ENCODE measurements at places on chromosomes 1 and 21.
A peak's percentile ranks its signal among the peaks of the same experiment; 100 is the strongest.

DNA sequence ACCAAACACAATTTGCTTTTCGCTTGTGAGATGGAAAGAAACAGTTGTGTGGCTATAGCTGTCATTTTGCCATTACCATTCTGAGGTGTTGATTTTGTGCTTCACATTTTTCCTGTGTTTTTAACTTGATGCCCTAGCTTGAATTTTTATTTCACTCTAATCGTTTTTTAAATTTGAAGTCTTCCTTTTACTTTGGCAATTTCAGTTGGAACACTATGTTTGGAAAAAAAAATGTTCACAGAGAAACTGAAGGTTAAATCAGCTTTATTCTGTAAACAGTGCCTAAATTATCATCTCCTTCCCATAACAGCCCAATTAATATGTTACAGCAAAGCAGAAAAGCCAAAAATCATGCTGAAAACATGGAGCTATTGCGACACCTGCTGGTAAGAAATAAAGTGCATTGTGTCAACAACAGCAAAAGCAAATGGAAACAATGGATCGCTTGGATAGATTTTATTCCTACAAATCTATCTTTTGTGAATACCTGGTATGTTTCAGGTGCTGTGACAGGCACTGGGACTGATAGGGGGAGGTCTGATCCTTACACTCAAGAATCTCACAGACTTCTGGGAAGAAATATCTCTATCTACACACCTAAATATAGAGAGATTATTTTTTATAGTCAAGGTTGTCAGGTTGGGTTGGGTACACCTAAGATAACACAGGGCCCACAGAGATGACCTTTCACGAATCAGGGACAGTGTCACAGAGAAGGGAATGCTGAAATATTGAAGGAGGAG is 16.2 kb upstream of the ERICH3 start:
- peak; percentile 88 for DNase-seq

DNA sequence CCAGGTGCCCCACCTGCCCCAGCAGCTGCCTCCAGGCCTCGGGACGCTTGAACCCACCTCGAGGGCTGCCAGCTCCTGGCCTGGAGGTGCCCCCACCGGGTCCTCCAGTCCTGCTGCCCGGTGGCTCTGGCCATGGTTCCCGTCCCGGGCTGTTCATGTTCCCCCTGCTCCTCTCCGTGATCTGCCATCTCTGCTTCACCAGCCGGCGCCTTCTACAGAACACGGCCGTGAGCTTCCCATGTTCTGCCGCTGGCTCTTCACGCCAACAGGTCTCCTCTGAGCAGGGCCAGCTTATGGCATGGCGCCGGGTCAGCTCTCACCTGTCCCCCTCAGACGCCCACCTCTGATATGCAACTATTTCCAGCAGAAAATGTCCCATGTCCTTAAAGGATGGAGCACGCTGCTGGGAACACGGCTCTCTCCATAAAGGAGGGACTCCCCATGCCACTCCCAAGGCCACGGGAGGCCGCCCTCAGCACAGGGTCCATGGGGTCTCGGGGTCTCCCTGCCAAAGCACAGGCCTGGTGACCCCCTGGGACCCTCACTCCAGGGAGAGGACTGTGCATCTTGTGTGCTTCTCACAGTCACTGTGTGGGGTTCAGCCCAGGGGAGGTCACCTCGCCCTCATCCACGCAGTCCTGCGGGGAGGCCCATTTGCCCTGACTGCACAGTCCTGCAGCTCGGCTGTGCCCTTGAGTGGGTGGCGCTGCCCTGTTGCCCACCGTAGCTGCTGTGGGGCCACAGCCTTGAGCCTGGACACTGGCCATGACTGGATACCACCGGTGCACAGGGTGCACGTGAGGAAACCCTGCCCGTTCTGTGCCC is 36.7 kb downstream of the COL18A1 start:
- DNase-seq = no peak

GRCh38 chr1:204591473-204592090 is 75.4 kb downstream of the MDM4 start:
- DNase-seq = peak; percentile 42

- no peak for DNase-seq
Measured at GRCh38 chr21:33268737-33269441, 2.7 kb downstream of the IL10RB start.

GRCh38 chr1:55746710-55747109 is 531.5 kb upstream of the USP24 start:
- no peak for DNase-seq

- DNase-seq = no peak
Measured at GRCh38 chr1:244341455-244342450, 110.0 kb downstream of the ADSS2 start.

GRCh38 chr1:79052829-79053449 is 46.4 kb upstream of the ADGRL4 start:
- peak; percentile 3 for DNase-seq

GRCh38 chr1:82634266-82634665 is 833.5 kb downstream of the ADGRL2 start:
- no peak for DNase-seq

GRCh38 chr21:41508415-41509144 is 622 bp upstream of the TMPRSS2 start:
- no peak for DNase-seq

DNA sequence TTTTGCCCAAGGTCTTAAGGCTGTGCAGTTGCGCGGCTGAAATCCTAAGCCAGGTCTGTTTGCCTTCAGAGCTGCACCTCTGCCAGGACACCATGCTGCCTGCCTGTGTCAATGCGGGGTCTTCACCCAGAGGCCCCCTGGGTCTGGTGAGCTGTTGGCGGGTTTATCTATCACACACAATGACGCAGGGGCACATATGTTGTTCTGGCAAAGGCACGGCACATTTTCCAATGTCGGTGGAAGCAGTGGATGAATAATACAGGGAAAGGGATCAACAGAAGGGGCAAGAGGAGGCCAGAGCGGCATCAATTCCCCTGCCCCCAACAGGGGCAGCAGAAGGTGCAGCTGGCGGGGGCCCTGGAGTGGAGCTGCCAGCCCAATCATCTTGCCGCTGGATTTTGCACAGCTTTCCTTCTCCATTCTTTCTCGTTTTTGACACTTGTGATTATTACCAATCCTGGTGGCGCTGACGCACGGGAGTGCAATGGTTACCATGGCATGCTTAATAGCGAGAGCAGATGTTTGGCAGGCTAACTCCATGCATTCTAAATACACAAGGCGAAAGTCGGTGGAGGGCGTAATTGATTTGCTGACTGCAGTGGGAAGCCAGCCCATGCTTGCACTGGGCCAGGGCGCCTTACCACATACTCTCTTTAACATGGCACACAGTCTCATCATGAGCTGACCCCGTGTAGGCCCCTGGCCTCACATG is 45.8 kb upstream of the CYP2J2 start:
- no peak for DNase-seq

GRCh38 chr1:23902321-23903278 is 10.6 kb downstream of the CNR2 start:
- peak; percentile 15 for DNase-seq

DNA sequence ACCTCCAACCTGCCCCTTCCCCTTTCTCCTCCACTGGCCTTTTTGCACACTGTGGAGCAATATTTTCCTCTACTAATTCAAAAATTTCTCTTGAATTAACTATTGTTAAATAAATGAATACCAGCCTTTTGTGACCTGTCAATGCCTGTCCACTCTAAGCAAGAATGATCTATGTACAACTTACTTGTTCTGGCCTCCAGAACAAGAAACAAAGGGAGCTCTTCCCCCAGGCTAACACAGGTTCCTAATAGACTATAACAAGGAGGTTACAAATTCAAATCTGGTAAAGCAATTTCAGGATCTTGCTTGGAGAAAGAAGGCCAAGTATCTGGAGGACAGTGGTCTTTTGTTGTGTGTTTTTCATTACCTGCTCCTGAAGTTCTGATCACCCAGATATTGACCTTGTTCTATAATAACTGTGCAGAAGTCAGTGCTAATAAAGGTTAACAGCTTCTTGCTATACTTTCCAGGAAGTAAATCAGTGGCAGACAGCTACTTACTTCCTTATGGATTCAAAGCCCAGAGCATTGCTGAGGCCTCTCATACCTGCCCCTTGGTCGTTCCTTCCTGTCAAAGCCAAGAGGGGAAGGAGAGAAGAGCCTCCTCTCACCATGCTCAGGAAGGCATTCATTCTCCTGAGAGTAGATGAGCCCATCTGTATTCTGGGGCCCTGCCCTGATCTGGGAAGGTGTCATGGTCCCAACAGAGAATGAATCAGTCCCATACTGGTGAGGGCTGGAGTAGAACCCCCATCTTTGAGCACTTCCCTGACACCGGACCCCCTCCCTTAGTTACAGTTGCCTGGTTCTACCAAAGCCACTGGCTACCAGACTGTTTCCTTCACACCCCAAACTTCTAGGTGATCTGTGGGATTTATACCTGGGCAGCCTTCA is 56.8 kb downstream of the DESI2 start:
- no peak for DNase-seq

- DNase-seq = no peak
Measured at GRCh38 chr21:46368533-46369285, 44.8 kb downstream of the PCNT start.

DNA sequence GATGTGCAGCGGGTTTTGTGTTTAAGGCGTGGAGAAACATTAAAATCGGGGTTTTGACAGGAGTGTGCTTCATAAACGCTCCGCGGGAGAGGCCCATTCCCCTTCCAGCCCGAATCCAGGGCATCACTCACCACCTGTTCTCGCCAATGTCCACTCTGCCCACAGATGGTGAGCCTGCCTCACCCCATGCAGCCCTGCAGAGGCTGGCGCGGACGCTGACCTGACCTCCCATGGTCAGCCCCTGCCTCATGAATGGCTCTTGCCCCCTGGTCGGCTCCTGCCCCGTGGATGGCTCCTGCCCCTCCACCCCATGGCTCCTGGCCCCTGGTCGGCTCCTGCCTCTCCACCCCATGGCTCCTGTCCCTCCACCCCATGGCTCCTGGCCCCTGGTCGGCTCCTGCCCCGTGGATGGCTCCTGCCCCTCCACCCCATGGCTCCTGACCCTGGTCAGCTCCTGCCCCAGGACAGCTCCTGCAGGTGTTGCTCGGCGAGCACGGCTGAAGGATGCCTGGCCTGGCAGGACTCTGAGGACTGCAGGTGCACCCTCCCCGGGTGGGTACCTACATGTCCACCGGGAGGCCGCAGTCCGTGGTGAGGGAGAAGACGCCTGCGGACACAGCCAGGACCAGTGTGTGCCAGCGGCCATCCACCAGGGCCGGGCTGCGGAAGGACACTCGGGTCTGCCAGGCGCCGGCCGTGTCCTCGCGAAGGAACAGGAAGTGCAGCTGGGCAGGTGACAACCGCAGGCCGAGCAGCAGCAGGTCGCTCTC is 6.7 kb downstream of the KRTAP10-1 start:
- no peak for DNase-seq

- peak; percentile 76 for DNase-seq
Measured at GRCh38 chr1:52142220-52143183, 613 bp downstream of the ZFYVE9 start.

- no peak for DNase-seq
Measured at GRCh38 chr1:103790172-103790571, 40.5 kb downstream of the AMY1C start.

- DNase-seq = no peak
Measured at GRCh38 chr1:34153246-34153645, 11.8 kb downstream of the CSMD2 start.

DNA sequence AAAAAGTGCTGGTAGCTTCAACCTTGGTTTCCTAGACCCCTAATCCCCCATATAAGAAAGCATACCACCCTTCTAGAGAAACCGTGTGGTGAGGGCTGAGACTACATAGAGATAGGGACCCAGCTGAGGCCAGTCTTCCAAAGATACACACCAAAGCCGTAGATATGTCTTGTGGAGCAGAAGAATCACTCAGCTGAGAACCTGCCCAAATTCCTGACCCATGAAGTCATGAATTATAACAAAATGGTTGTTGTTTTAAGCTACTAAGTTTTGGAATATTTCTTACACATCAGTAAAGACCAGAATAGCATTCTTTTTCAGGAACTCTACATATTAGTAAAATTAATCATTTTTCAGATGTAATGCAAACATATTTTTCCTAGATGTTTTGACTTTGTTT is 3.3 kb upstream of the SNRPE start:
- peak; percentile 64 for DNase-seq

GRCh38 chr1:154992721-154993571 is 440 bp upstream of the LENEP start:
- DNase-seq = no peak

DNA sequence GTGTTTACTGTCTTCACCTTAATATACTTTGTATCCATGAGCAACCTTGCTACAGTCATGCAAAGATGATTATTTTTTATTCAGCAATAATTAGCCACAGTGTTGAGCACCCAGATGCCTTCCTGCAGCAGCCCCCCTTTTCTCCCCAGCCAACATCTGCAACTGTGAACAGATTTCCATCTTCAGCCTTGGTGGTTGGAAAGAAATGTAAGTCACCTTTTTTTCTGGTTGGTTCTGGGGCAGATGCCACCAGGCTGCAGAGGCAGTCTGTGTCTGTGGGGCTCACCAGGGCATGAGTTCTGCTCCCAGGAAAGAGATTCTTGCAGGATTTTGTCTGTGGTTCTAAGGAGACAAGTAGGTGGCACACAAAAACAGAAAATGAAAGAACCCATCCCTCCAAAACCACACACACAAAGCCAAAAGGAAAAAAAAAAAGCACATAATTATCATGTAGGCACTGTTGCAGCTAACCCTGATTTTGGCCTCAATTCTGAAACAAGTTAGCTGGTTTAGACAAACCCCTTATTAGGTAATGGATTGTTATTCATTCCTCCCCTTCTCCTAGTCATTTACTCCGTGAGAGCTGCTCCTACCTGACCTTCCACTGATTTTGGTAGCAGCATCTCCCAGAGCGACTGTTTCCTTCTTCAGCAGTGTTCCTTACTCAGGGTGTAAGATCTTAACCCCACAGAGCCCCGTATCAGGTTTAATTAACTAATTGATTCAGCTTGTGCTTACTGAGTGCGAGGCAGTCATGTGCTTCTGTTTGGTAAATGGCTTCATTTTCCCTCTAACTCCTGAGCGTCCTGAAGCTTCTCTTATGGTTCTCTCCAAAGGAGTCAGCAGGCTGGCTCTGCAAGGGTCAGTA is 36.5 kb downstream of the GALNT2 start:
- DNase-seq = peak; percentile 48

DNA sequence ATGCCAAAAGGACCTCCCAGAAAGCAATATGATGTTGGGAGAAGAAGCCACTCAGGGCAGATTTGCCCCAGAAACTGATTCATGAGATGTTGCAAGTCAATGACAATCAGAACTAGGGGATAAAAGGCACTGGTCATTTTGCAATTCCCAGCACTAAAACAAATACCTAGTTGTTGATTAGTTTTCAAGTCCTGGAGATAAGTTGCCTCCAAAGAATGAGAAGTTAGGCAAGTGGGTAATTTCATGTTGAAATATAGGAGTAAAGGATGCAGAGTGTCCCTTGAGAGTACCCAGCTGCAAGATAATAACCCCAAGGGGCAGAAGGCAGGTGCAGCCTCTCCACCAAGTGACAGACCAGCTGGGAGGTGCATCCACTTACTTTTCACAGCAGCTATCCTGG is 363.6 kb downstream of the PBX1 start:
- DNase-seq = no peak
